ENCODE measurements at places on chromosomes 6 and 20.

GRCh38 chr6:160978141-160978901, 13.2 kb upstream of the MAP3K4 start:
- no peak for DNase-seq

DNA sequence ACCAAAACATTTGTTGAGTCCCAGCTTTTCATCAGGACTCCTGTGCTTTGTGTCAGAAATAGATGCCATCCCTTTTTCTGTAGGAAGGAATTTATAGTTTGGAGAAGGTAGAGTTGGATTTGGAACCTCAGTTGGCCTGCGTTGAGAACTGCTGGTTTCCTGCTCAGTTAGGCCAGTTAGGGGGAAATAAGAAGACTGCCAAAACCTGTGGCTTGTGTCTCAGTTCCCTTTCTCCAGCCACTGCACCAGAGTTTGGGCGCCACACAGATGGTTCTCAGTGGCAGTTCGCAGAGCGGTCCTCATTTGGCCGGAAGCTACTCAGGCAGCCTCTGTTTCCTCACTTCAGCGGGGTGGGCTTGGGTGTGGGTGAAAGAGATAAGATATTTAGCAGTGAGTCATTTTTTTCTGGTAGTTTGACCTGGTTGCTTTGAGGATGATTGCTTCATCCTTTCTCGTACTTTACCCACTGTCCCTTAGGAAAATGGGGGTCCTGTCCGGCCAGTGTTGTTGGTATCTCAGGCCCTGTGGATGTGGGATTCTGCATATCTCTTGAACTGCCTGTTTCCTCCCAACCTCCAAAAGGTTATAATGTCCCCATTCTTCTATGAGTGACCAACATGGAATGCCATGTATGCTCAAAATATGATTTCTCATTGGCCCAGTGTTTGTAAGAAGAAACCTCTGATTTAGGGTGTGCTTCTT, 53.7 kb downstream of the JARID2 start:
- DNase-seq, result peak; percentile 70

GRCh38 chr6:41663568-41663967, 25.3 kb downstream of the MDFI start:
- no peak for DNase-seq

- DNase-seq, result no peak
These were observed 17.4 kb downstream of the TBC1D20 start for GRCh38 chr20:444862-445426.

DNA sequence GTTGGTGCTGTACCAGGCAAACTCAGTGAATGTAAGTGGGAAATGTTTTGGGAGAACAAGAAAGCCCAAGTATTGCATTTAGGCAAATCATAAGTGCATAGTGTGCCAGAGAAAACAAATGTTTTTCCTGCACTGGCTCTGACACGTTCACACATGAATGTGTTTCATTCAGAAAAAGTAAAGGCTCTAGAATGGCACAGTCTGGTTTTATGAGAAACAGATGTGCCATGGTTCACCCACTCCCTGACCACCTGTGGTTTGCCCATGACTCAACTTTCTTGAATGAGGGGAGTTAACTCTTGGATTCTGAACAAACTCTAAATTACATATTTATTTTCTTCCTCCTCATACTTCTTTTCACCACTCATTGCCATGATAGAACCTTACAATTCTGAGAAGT, 126.9 kb downstream of the KCNQ5 start:
- DNase-seq, result no peak

DNA sequence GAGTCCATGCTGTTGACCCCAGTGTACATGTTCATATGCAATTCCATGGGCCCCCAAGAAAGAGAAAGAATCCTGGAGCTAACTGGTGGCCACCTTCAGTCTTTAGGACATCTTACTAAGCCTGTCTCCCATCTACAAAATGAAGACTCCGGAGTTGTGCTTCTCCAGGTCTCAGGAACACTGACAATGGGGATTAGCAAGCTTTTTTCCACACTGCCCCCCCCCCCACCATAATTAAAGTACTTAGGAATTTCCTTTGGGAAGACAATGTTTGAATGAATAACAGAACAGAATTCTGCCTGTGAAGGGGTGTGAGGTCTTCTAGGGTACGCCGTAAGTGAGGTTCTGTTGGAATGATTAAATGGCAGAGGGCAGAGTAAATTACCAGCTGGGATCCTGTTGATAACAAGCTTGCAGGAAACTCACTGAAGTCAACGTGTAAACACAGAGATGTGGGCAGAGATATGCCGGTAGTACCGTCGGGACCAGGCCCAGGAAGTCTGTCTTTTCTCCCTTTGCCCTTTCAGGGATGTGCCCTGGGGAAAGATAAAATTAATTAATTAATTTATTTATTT, 63.1 kb downstream of the ANKRD6 start:
- no peak for DNase-seq

- DNase-seq, result peak; percentile 36
These were observed 300.7 kb downstream of the TENT5A start for GRCh38 chr6:81451787-81452186.

DNA sequence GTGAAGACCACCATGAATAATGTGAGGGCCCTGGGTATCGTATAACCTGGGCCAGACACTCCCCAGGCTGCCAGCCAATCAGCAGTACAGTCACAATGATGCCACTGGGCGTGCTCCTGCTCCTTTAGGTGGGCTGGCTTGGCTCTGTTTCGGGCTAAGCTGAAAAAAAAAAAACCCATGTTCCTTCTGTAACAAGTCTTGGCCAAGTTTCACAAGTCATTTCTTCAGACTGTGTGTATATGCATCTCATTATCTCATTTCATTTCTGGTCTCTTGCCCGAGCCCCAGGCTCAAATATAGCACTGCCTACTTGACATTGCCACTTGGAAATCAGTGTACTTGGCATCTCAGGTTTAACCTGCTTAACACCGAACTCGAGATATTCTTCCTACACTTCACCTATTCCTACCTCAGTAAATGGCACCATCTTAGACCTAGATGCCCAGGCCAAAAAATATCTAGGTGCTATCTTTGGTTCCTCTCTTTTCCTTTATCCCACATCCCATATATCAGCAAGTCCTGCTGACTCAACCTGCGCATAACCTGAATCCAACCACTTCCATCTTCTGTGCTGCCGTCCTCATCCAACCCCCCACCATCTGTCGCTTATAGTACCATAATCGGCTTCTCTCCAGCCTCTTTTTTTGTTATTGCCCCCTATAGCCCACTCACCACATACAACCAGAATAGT, 1.8 kb downstream of the UQCC2 start:
- no peak for DNase-seq

DNA sequence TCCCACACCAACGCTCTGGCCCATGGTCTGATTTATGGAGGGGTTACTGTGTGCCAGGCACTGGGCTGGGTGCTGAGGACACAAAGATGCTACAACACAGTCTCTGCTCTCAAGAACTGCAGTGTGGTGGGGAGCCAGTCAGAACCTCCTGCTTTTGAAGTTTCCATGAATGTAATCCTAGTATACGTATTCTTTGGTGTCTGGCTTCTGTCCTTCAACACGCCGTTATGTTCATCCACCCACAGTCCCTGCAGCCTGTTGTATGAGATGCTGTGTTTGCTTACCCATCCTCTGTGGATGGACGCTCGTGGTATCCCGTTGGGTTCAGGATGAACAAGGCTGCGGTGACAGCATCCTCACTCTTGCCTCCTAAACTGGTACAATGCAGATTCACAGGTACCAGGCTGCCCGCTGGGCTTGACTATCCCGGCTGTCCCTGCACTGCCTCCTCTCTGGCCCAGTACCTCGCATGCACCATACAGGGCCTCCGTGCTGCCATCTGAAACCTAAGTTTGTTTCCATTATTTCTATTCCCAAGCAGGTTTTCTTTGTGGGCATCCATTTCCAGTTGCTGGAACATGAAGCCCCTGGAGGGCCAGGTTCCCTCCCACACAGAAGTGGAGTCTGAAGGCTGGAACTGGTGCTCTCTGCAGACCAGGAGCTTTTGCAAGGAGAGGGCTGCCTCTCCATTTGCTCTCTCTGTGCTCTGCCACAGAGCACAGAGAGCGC, 364.5 kb downstream of the ZFAND3 start:
- no peak for DNase-seq

GRCh38 chr6:1616701-1617463, 7.2 kb downstream of the FOXC1 start:
- no peak for DNase-seq

DNA sequence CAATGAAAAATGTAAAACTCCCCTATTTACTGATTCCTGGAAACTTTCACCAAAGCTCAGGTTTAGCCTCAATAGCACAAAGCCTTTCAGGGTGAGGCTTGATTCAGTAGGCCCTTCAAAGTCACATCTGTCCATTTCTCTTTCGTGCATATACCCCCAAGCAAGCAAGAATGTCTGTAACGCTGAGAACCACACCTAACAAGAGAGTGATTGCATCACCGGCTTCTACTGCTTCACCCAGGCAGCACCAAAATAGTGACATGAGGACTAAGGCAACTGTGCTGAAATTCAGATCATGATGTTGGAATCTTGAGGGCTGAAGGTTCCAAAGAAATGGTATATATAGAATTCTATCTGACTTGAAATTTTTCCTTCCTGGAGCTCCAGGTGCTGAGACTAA, 26.1 kb downstream of the CGA start:
- DNase-seq, result no peak

DNA sequence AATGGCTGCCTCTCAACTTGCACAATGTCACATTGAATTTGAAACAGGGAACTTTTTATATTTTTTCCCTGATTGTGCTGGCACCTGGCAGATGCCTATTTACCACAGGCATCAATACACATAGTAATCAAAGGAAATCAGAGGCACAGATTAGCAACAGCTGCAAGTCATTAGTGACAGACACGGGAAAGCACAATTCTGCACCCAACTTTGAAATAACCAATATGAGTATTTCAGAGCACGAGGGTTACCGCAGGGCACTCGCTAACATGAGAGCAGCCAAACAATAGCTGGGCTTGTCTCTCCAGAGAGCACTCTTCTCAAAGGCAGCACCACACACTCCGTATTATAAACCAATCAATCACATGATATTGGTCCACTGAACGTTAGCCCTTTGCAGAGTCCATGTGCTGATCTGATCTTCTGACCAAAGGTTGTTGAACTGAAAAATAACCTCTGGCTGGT, 149.5 kb downstream of the RNF144B start:
- DNase-seq, result no peak

- DNase-seq, result no peak
These were observed 85.7 kb upstream of the DOK5 start for GRCh38 chr20:54389596-54390280.

DNA sequence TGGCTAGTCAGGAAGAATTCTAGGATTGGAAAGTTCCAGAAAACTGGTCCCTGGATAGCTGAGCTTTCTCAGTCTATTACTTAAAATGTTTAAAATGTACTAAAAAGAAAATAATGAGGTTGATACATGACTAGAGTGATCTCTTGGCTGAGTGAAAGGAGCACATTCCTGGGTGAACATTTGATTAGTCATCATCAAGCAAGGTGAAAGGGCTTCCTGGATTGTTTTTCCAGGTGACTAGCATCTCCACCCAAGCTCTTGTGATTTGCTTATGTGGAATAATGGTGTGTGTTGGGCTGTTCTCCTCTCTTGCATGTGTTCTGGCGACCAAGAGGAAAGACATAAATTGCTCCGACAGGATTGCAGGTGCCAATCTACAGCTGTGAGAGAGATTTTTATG, 42.9 kb downstream of the PKIB start:
- no peak for DNase-seq

- DNase-seq, result no peak
These were observed 103.5 kb downstream of the EDN3 start for GRCh38 chr20:59403962-59404314.

GRCh38 chr6:13405961-13406477, 77.7 kb upstream of the TBC1D7 start:
- DNase-seq, result no peak

DNA sequence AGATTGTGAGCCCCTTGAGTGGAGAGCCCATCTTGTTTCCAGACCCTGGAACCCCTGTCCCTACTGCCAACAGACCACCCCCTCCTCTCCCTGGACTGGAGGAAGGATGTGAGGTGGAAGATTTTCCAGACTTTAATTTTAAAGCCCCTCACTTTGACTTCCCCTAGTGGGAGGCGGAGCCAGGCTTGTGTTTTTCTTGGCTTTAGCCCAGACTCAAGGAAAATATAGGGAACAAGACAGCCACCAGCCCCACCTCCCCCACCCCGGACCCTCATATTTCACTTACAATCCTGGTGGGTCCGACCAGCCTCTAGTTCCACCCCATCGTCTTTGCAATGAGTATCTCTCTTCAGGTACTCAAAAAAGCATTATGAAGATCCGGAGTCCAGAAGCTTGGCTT, 40.8 kb downstream of the NCR2 start:
- no peak for DNase-seq

- DNase-seq, result no peak
These were observed 10.5 kb upstream of the TBX18 start for GRCh38 chr6:84774985-84775284.

- no peak for DNase-seq
These were observed 131.4 kb upstream of the ENPP5 start for GRCh38 chr6:46302176-46302575.

DNA sequence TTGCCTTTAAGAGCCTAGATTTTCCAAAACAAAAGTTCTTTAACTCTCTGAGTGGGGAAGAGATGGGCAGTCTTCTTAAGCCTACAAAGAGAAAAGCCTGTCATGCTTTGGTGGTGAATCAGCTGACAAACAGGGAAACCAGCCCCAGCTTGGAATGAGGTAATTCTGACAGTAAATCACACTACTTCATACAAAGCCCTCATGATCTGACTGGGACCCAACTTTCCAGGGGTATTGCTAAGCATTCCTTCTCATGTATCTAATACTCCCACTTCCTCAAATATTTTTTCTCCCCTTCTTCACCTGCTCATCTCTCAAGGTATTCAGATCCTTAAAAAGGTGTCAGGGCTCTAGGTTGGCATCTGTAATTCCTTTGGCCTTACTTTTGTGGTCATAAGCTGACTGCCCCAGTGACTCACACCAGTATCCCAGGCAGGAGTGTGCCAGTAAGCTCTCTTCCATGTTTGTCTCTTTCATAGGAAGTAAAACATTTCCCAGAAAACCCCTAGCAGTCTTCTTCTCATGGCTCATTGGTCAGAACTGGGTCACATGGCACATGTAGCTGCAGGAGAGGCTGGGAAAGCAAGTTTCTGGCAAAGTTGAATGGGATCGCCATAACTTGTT, 15.0 kb upstream of the TBC1D22B start:
- no peak for DNase-seq

Measured in GM13977 (cell line).